ENCODE measurements at places on chromosomes 11 and 22.
A peak's percentile ranks its signal among the peaks of the same experiment; 100 is the strongest.

GRCh38 chr11:12979928-12980689, 29.0 kb upstream of the RASSF10 start:
- DNase-seq: no peak

GRCh38 chr22:47053726-47054141, 291.3 kb downstream of the TBC1D22A start:
- DNase-seq: no peak

- peak; percentile 4 for DNase-seq
Observed at GRCh38 chr11:42407341-42407740, 904.5 kb upstream of the API5 start.

DNA sequence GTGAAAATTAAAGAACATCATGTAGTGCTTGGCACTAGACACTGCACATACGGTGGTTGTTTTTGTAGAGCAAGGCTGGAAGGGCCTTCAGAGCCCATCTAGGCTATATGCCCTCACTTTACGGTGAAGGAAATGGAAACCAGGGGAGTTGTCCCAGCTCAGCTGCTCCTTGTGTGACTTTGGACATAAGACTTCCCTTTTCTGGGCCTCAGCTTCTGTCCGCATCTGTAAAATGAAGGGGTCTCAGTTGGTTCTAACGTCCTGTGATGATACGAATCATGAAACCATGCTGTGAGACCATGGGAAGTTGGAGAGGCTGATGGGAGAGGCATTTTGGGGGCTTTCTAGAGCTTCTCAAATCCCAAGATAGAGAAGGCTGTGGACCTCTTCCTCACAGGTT, 4.7 kb downstream of the KCNE3 start:
- no peak for DNase-seq

- no peak for DNase-seq
Observed at GRCh38 chr11:45091563-45092403, 54.7 kb upstream of the PRDM11 start.

DNA sequence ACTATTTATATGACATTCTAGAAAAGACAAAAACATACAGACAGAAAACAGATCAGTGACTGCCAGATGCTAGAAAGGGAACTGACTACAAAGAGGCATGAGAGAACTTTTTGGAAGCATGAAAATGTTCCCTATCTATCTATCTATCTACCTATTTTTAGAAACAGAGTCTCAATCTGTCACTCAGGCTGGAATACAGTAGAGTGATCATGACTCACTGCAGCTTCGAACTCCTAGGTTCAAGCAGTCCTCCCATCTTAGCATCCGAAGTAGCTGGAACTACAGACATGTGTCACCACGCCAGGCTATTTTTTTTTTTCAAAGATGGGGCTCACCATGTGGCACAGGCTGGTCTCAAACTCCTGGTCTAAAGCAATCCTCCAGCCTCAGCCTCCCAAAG, 6.9 kb downstream of the SBF2 start:
- no peak for DNase-seq

DNA sequence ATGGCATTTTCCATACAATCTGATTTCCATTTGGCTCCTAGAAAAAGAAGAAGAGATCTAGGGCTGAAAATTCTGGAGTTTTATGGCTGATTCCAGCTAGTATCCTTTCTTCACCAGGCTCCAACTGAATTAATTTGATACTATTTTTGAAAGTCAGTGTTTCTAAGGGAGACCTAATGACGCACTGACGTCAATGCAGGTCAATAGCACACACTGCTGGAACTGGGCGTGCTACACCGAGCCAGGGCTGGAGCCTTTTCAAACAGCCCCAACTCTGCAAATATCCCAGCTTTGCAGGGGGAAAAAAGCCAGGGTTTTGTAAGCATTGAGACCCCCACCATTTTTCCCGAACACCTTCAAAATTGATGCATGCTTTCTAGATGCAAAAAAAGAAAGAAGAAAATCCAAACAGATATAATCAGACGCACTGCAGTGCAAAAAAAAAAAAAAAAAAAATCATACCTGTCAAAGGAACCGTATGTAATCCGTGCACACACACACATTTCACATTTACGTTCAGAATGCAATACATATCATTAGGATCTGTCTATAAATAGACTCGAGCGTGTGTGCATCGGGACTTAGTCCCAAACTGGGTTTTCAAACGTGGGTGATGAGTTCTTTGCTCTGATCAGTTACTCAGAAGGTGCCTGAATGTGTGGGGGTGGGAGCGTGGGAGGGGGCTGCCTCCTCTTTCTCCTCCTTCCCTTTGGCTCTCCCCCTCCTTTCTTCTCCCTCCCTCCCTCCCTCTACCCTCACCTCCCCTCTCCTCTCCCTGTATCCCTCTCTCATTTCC, 124.5 kb upstream of the HSD17B12 start:
- no peak for DNase-seq

DNA sequence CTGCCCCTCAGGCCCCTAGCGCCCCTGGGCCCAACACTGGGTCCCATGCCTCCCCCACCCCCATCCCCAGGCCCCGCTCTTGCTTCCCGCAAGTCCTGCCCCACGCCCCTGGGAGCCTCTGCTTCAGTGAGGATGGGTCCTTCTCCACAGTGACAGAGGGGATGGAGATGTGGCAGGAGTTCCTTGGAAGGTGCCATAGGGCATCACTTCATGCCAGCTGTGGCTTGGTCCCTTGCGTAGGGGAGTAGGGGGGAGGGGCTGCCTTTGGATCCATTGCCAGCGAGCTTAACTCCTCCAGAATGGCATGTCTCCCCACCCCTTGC, 9.5 kb upstream of the TBC1D22A start:
- DNase-seq: no peak

- DNase-seq: no peak
Observed at GRCh38 chr22:46654927-46655595, 34.9 kb downstream of the GRAMD4 start.

GRCh38 chr22:20904980-20905355, 12.2 kb upstream of the CRKL start:
- DNase-seq: no peak

GRCh38 chr11:23563591-23563990, 703.3 kb upstream of the CCDC179 start:
- DNase-seq: no peak

- no peak for DNase-seq
Observed at GRCh38 chr11:118436639-118437207, 431 bp downstream of the KMT2A start.

DNA sequence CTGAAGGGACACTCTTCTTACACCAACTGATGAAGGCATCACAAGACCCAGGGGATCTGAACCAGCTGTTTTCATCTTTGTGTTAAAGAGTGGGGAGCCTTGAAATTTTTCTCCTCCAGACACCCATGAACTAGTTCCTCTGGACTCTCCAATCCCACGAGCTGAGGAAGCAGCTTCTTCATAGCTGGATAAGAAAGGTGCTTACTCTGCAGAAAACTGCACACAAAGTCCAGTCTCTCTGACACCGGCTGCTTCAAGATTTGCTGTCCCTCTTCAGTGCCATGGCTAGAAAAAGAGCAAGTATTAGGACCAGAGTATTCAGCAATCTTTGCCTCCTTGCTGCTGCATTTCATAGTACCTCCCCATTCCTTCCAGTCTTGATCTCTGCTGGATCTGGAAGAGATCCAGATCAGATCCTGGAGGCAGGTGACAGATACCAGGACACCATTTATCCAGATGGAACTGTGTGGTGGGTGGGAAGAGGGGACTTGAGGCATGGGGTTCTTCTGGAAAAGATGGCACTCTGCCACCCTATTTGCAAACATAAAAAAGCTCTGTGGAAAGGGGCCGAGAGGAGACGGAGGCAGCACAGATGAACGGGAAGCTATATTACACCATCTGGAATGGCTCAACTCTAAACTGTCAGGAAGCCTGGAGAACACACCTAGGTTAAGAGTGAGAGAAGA, 25.5 kb downstream of the IL18BP start:
- no peak for DNase-seq

GRCh38 chr22:41966607-41967240, 2.5 kb upstream of the SEPTIN3 start:
- DNase-seq: peak; percentile 71

DNA sequence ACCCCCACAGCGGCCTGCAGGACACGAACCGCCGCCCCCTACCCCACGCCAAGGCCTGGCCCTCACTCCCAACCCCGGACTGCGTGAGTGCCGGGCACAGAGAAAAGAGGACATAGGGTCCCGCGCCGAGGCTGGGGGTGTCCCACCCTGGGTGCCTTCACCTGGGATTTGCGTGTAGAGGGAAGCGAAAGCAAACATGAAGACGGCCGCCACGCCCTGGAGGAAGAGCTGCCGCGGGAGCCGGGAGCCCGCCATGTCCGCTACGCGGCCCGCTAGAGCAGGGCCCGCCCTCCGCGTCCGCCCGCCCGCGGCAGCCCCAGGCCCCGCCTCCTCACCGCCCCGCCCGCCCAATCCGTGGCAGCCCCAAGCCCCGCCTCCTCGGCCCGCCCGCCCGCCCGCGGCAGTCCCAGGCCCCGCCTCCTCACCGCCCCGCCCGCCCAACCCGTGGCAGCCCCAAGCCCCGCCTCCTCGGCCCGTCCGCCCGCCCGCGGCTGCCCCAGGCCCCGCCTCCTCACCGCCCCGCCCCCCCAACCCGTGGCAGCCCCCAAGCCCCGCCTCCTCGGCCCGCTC, at the start of gene LMF2:
LMF2 (minus strand) TSS at position 282 of the 570 bp plus-strand sequence; CDS start at position 255, 27 bp downstream.
- DNase-seq: peak; percentile 99

- DNase-seq: no peak
Observed at GRCh38 chr11:130088919-130089673, 19.4 kb downstream of the APLP2 start.

DNA sequence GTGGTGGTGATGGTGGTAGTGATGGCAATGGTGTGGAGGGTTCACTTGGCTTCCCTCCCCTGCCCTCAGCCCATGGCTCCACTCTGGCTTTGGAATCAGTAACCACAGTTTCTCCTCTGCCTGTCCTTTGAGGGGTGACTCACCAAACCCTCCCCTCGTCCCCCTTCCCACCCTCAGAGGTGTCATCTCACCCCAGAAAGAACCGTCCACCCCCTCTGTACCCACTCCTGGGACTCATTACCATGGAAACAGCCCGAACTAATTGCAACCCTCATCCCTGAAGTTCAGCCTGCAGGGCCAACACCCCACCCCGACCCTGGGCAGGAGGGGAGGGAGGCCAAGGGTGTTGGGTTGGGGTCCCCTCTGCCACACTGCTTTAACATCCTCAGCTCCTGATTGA, 26.6 kb downstream of the PHLDB1 start:
- no peak for DNase-seq

- no peak for DNase-seq
Observed at GRCh38 chr22:46688949-46689348, 49.1 kb downstream of the CERK start.

DNA sequence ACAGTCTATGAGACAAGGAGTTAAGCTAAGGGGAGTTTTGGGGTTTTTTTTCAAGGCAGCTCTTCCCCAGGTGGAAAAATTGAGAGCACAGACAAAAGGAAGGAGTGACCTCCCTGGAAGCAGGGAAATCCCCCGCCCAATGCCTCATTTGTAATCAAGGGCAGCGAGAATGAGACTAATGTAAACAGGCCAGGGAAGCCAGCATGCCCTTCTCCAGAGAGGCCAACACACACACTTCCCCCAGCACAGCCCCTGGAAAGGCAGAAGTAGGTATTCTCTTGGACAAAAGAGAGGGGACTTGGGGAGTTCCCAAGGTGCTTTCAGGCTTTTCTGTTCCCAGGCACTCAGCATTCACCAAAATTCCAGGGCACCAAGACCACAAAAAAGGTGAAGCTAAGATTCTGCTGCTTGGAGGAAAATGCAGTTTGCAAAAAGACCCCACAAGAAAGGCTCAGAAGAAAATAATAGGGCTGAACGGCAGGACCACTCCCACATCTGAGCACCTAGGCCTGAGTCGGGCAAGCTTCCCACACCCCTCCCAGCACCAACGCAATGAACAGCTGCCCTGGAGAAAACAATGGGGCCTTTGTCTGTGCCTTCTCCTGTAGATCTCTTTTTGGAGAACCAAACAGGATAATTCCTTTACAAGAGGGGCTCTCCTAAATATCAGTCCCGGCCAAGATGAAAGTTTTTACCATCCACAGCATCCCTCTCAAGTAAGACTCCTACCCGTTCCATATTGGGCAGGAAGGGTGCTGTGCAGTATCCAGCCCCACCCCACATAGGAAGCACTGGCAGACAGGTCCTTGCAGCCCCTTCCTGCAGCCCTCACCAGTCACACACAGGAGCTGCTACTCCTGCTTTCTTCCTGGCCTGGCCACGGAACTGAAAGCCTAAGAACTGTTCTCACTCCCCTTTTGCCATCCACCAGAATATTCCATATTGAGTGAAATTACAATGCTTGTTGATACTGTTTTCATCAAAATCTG, 70.7 kb upstream of the AKIP1 start:
- DNase-seq: no peak

- DNase-seq: no peak
Observed at GRCh38 chr11:11528986-11529385, 92.8 kb downstream of the GALNT18 start.

DNA sequence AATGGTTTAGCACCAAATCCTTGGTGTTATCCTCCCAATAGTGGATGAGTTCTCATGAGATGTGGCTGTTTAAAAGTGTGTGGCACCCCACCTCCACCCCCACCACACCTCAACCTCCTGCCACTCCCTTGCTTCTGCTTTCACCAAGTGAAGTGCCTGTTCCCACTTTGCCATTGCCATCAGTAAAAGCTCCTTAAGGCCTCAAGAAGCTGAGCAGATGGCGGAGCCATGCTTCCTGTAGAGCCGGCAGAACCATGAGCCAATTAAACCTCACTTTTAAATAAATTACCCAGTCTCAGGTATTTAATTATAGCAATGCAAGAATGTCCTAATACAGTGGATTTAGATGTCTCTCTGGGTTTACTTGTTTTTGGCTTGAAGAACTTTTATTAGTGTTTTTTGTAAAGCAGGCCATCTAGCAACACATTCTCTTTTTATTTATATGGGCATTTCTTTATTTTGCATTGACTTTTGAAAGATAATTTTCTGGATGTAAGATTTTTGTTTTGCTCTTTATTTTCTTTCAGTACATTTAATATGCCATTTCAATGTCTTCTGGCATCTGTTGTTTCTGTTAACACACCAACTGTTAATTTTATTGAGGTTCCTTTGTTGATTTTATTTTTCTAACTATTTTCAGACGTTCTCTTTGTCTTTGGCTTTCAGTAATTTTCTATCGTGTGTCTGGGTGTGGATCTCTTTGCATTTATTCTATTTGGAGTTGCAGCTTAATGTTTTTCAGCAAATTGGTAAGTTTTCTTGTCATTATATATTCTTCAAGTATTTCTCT, 724.5 kb upstream of the CNTN5 start:
- no peak for DNase-seq

GRCh38 chr11:72758304-72758689, 6.1 kb upstream of the ARAP1 start:
- DNase-seq: no peak

DNA sequence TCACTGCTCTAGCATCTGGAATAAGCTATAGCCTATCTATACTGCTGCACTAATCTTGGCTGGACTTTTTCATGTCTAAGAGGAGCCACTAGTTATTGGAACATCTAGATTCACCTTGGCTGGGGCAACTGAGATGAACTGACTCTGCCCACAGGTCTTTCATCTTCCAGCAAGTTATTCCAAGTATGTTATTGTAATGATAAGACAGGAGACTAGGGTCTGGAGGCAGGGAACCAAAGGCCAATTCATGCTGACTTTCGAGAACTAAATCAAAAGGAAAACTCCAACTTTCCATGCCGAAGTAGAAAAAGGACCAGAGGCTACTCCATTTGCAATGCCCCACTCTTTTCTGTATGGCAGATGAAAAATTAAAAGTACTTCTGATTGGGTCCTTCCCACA, 1243.0 kb upstream of the RAG2 start:
- DNase-seq: no peak

- no peak for DNase-seq
Observed at GRCh38 chr11:28089378-28089777, 18.6 kb downstream of the KIF18A start.

Data from GM20000 (cell line).